Activated CD8-positive, alpha-beta memory T cell treated with anti-CD3 and anti-CD28 coated beads, Interleukin-2, amount 50 U/mL, for 48 hours (primary cell): ENCODE measurements at places on chromosomes 7 and 10.

DNA sequence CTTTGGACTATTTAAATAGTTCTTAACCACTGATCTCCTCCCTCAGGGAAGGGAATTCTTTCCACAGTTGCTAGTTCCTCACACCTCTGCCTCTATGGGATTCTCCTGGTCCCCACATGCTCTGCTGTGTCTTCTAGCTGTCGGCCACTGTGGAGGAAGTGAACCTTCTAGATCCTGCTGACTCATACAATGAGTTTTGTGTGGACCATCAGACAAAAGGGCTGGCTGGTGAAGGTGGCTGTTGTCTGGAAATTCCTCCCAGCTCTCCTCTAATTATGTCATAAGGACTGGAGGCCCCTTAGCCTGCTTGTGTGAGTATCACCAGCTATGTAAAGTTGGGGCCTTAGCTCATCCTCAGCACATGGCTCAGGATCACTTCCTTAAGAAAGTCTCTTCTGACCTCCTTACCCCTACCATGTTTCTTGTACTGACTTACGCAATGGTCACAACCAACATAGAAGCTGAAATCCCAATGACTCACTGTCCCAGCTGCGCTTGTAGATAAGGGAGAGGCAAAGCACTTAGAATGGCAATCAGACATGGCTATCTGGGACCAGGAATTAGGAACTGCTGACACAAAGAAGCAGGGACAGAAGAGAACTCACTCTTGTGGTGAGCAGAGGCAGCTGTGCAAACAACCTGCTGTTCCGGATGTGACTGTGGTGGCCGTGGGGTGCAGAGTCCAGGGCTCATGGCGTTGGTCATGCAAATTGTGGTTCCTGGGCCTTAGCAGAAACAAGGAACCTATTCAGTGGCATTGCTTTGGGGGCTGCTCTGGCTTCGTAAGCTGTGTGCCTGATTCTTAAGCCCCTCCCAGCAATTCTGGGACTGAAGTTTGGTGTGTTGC, 2.5 kb upstream of the MACC1 start:
- no peak for DNase-seq

DNA sequence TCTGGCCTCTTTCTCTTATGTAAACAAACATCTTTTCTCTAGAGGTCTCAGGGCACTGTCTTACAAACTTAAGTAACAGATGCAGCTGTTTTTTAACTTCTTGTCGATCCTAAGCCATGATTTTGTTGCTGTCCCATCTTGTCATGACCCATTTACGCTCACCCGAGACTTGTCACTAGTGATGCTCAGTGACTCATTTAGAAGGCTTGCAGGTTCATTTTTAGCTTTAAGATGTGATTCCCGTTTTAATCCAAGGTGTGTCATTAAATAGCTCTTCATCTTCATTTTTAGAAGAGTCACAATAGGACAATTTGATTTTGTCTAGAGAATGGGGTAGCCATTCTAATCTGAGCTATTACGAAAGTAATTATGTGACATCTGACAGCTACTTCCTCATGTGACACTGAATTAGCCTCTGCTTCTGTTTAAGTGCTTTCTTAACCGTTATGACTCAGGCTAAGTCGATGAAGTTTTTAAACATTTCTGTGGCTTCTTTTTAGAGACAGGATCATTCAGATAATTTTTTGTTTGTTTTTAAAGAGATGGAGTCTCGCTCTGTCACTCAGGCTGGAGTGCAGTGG, 42.7 kb downstream of the SPDYE5 start:
- DNase-seq = peak; percentile 40

DNA sequence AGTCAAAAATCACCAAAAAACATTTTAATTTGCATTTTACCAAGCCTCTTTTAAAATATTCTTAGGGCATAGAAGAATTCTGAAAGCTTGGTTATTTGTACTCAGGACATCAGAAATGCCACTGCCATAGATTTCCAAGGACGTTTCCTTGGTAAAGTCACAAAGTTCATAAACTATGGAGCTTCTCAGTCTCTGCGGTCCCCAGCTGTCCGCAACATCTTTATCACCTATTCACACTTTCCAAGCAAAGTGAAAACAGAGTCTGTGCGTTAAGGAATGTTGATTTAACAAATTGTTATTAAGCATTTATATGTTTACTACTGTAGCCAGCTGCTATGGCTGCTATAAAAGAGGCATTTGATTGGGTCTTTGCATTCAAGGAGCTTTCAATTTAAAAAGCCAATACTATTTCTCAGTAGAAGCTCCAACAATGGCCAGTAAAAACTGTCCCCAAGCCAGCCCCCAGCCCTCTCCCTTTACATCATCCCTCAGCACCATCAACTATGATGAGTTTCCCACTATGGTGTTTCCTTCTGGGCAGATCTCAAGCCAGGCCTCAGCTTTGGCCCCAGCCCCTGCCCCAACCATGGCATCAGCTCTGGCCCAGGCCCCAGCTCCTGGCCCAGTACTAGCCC, 36.8 kb downstream of the CADPS2 start:
- no peak for DNase-seq

DNA sequence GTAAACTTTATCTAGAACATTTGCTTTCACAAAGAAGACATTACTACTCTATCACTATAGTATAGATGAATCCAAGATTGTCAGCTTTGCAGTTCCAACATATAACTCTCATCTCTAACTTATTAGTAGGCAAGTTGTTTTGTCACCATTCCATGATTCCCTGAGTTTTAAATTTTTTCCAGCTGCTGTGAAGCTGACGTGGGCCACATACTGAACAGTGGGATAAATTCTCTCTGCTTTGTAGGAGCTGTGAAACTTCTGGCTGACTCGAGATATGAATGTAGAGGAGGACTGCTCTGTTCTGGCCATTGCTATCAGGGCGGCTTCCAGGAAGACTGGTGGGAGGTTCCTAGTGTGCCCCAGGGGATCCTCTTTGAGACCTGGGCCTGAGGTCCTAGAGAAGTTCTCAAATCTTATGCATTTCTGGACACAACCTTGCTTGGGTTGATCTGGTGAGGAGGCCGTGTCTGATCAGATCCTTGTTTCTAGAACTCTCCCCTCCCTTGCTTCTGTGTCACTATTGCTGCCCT, 58.0 kb downstream of the LSMEM1 start:
- no peak for DNase-seq

DNA sequence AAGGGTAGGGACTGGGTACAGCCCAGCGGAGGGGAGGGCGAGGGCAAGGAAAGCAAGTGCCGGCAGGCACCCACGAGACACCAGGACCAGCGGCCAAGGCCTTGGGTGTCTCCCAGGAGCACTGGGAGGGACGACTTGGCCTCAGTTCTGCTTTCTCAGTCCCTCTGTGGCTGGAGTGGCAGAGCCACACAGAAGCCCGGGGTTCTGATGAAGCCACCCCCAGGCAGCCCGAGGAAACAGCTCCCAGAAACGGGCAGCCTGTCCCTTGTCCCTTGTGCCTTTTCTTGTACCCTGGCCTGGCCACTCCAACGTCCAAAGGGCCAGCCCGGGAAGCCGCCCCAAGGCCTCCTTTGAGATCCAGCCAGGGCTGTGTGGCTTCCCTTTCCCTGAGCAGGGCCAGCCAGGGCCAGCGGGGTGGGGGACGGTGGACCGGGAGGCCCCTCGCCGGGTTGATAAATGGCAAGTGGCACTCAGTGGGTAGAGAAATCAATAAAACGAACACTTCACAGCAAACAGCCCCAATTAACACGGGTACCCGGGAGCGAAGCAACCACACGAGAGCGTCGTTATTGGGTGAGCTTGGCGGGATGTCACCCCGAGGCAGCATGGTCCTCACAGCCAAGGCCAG, 69.8 kb upstream of the GNA12 start:
- no peak for DNase-seq

DNA sequence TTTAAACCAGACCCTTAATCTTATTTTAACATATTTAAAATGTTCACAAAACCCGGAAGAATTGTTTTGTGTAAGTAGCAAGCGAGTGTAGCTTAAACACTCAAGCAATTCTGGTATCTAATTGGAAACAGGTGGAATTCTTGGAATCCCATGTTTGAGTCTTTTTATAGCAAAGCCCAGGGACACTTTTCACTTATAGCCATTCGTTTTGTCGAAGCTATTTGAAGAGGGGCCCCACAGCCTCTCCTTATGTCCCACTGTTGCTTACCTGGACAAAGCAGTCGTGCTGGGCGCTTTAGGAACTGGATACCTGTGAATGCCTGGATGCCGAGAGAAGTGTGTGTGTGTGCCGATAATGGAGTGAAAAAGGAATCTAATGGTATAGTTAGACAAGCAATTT, 3.3 kb downstream of the CUX1 start:
- peak; percentile 18 for DNase-seq

- no peak for DNase-seq
Measured at GRCh38 chr7:87627634-87627994, 584 bp upstream of the RUNDC3B start.

DNA sequence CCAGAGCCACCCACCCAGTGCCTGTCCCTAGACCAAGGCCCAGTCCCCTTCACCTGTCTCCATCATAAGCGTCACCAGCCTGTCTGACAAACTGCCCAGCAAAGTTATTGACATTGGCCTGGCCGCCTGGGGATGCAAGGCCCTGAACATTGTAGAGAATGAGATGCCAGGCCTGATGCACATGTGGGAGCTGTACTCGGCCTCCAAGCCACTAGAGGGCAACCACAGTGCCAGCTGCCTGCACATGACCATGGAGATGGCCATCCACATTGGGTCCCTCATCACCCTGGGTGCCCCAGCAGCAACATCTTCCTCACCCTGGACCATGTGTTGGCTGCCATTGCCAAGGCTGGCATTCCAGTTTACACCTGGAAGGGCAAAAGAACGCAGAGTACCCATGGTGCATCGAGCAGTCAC, 63.7 kb upstream of the ANTXRL start:
- DNase-seq = peak; percentile 62

DNA sequence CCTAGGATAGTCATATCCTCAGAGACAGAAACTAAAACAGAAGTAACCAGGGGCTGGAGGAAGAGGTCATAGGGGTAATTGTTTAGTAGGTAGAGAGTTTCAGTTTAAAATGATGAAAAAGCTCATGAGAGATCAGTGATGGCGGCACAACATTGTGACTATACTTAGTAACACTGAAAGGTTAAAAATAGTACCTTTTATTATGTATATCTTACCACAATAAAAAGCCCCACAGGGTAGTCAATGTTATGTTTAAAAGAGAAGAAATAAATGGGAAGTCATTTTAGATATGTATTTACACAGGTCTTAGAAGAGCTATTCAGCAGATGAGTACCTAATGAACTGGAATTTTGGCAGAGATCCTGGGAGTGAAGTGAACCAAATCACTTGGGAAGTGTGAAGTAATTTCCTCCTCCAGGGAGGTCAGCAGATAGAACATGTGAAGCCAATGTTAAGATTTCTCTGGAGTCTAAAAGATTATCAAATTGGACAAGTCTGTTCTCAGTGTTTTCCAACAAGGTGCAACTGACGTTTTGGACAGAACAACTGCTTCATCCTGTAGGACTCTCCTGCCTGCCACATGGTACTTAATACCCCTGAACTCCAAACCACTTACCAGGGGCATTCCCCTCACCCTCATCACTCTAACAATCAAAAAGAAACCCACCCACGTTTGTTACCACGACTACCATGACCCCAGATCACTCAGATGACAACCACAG, 6.4 kb downstream of the CDCA7L start:
- peak; percentile 60 for DNase-seq

- no peak for DNase-seq
Measured at GRCh38 chr10:12995425-12995861, 6.1 kb downstream of the CCDC3 start.

- no peak for DNase-seq
Measured at GRCh38 chr7:108016841-108017775, 14.1 kb upstream of the LAMB1 start.

DNA sequence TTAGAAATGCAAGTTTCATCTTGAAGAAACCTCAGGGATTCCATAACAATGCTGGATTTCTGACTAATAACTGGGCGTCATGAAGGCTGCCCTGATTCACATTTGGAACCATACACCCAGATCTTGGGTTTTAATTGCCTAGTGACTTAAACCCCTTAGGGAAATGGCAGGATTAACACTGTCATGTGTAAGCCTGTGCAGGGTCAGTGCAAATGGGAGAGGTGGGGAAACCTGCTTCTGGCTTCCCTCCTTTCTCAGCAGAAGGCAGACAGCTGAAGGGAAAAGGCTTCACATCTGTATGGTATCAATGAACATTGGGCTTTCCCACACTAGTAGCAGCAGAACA, 364.2 kb downstream of the ANKRD30A start:
- no peak for DNase-seq

- DNase-seq = no peak
Measured at GRCh38 chr7:149816267-149816751, 21.9 kb upstream of the ZNF862 start.

DNA sequence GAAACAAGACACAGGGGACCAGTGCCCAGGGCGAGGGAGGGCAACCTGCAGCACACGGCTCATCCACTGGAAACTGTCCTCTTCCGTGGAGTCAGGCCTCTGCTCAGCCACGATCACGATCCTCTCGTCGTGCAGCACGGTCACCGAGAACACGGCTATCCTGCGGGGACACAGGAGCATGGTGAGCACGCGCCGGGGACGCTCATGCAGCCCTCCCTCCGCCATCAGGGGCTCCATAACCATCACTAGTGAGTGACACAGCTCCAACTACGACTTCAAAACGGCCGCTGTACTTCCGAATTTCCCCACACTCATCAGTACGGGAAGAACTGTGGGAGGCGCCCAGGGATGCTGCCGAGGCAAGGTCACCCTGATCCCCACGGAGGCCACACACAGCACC, 227.9 kb downstream of the ZMYND11 start:
- no peak for DNase-seq

- DNase-seq = no peak
Measured at GRCh38 chr10:120735773-120736371, 115.3 kb upstream of the WDR11 start.

DNA sequence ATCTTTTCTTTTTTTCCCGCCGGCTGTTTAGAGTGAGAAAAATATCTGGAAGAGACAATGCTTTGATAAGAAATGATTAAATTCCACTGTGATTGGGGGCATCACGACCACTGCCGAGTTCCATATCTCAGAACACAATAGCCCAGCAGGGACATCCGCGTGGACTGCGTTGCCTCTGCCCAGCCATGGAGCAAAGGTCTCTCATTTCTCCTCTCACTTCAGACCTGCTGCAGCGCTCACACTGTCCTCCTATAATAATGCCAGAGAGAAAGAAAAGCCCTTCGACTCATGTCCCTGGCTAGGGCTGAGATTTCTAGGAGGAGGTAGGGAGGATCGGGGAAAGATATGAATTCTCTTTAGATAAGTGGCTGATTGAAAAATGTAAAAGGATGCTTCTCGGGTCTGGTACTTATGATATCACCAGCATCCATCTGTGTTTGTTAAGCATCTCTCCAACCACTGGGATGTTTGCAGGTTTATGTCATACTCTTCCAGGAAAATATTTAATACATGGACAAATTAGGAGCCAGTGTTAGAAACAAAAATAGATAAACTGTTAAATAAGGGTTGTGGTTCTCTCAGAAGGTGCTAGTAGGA, 472.9 kb upstream of the AKR1E2 start:
- DNase-seq = no peak

GRCh38 chr10:30804478-30805055, 175.0 kb upstream of the LYZL2 start:
- no peak for DNase-seq

- no peak for DNase-seq
Measured at GRCh38 chr10:33664070-33664469, 329.6 kb upstream of the NRP1 start.
